ENCODE measurements at places on chromosomes 1 and 21. TPM values are rescaled to one million over a fixed set of nuclear protein-coding genes. Genes with fewer than 3 reads are reported as not detected.

RAB7B gene
- total RNA-seq = 28.8 TPM

TRAPPC10 gene
- total RNA-seq = 12.7 TPM

KCNA10 gene
- total RNA-seq = not detected

MACF1 gene
- 127 TPM for total RNA-seq

CCDC27 gene
- total RNA-seq = not detected

VANGL2 gene
- 3.1 TPM for total RNA-seq

SMIM12 gene
- total RNA-seq = 55.7 TPM

SPRR1B gene
- total RNA-seq = 43.3 TPM

MMEL1 gene
- total RNA-seq = not detected

OR2L2 gene
- total RNA-seq = not detected

FGGY gene
- 6.0 TPM for total RNA-seq

DMBX1 gene
- total RNA-seq = not detected

LEFTY2 gene
- total RNA-seq = not detected

OR6K3 gene
- total RNA-seq = not detected

C1orf94 gene
- total RNA-seq = not detected

C1QC gene
- total RNA-seq = not detected

AKR7A3 gene
- total RNA-seq = 0.16 TPM

KIFAP3 gene
- 19.2 TPM for total RNA-seq

TMEM50B gene
- 28.6 TPM for total RNA-seq

CXADR gene
- 11.7 TPM for total RNA-seq

TCP10L gene
- not detected for total RNA-seq

C1orf167 gene
- not detected for total RNA-seq

CR2 gene
- total RNA-seq = not detected

F13B gene
- total RNA-seq = not detected

SSU72 gene
- total RNA-seq = 156 TPM

CHODL gene
- total RNA-seq = 0.08 TPM

METTL13 gene
- total RNA-seq = 12.8 TPM

SERTAD4 gene
- total RNA-seq = 2.2 TPM

All from hair follicular keratinocyte (primary cell).